Smooth muscle cell of the coronary artery (primary cell): ENCODE measurements at places on chromosomes 5 and 9. TPM values are rescaled to one million over a fixed set of nuclear protein-coding genes. Genes with fewer than 3 reads are reported as not detected.

ANKRD33B gene
- 3.1 and 5.5 TPM in 2 replicates for total RNA-seq

ACTBL2 gene
- total RNA-seq, result 0.23 TPM in 1 of 2 replicates, not detected in the other

CRB2 gene
- not detected in 2 replicates for total RNA-seq

KIF20A gene
- 1.5 and 17.1 TPM in 2 replicates for total RNA-seq

FBP1 gene
- total RNA-seq, result 0.08 TPM in 1 of 2 replicates, not detected in the other

SPATA31A7 gene
- total RNA-seq, result not detected in 2 replicates
